BJ (cell line): ENCODE measurements at places on chromosomes 7 and 10.

DNA sequence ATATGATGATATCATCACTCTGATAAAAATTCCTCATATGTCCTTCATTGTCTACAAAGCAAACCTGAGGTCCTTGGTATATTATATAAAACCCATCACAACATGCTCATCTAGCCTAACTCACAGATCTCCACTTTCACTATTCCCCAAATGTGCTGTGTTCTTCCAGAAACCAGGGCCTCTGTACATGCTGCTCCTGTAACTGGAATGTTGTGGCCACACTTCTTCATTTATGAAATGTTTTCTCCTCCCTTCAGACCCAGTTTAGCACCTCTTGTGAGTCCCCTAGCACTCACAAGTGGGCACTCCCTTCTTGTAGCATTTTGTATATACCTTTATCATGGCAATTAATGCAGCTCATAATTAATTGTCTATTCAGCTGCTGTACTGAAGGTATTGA is 61.9 kb downstream of the AASS start:
- DNase-seq, result no peak

DNA sequence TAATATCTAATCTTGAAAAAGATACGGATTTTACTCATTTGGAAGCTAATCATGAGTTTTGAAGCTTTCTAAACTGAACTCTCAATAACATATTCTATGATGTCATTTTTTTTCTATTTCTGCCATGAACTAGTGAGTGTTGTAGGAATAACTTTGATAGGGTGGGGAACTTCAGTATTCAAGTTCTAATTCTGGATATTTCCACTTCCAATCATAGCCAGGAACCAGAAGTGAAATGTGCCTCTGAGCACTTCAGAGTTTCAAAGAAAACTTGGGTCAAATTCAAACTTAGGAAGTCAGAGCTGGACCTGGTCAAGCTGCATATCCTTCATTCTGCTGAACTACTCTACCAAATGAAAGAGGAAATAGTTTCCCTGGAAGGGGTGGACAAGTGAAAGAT is 847 bp downstream of the AGMO start:
- DNase-seq, result no peak

DNA sequence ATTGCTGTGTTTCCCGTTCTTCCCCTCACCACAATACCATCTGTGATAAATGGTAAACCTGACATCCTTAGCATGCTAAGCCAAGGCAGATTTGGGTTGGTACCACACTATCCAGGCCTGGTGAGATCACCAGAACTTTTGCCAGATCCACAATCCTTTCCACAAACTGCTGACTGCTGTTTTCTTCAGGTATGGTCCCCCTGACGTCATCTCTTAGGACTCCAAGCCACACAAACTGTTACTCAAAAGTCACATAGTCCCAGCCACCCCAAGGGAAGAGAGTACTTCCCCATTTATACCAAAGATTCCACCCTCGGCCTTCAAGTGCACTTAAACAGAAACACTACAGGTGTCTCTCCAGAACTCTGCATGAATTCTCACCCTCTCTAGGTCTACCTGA is 34.8 kb downstream of the SLC25A13 start:
- no peak for DNase-seq

GRCh38 chr10:132443605-132443982 is 46.6 kb downstream of the PWWP2B start:
- no peak for DNase-seq

GRCh38 chr10:21626457-21627161 is 92.6 kb downstream of the MLLT10 start:
- no peak for DNase-seq

- no peak for DNase-seq
Measured at GRCh38 chr10:2953495-2953894, 113.9 kb upstream of the PFKP start.

DNA sequence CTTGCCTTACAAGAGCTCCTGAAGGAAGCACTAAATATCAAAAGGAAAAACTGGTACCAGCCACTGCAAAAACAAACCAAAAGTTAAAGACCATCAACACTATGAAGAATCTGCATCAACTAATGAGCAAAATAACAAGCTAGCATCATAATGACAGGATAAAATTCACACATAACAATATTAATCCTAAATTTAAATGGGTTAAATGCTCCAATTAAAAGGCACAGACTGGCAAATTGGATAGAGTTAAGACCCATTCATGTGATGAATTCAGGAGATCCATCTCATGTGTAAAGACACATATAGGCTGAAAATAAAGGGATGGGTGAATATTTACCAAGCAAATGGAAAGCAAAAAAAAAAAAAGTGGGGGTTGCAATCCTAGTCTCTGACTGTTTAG is 29.6 kb downstream of the COG5 start:
- no peak for DNase-seq

DNA sequence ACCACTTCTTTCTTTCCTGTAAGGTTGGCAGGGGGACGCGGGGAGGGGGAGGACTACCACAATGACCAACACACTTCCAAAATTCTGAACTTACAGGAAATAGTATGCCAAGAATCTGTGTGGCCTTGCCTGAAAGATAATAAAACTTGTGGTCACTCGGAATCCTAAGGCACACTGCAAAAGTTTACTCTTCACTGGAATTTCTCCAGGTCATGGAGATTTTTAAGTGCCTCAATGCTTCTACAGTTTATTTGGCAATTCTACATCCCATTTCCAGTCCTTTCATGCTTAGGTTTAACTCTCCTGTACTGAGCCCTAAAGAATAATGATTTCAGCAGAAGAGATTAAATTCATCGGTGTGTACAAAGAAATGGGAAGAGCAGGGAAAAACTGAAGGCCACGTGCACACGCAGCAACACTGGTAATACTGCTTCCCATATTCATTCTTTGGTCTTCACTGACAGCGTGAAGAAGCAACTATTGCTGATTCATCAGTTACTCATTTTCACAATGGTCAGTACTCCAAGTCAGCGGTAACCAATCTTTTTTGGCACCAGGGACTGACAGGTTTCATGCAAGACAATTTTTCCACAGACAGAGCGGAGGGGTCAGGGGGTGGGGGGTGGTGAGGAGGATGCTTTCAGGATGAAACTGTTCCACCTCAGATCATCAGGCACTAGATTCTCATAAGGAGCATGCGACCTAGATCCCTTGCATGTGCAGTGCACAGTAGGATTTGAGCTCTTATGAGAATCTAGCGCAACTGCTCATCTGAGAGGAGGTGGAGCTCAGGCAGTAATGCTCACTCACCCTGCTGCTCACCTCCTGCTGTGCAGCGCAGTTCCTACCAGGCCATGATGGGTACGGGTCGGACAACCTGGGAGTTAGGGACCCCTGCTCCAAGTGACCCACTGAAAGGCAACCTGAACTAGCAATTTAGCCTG is 9.8 kb downstream of the LARP4B start:
- DNase-seq, result peak; percentile 37

DNA sequence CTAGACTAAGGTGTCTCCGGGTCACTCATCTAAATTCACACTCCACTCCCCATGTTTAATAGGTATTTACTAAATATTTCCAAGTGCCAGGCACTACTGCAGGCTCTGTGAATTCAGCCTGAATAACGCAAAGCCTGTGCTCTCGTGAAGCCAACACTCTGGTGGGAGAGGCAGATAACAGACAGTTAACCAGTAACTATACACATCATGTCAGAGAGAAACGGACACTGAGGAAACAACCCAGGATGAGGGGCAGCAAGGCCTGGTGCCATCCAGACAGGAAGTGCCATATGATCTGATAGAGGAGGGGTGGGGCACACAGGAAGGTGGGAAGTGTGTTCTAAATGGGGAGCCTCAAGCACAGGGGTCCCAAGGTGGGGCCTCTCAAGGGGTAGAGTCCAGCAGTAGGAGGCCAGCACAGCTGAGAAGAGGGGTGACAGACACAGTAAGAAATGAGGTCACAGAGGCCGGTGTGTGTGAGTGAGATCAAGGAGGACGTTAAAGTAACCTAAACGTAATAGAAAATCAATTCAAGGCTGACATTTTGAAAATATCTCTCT is 85.3 kb downstream of the LARP4B start:
- no peak for DNase-seq

DNA sequence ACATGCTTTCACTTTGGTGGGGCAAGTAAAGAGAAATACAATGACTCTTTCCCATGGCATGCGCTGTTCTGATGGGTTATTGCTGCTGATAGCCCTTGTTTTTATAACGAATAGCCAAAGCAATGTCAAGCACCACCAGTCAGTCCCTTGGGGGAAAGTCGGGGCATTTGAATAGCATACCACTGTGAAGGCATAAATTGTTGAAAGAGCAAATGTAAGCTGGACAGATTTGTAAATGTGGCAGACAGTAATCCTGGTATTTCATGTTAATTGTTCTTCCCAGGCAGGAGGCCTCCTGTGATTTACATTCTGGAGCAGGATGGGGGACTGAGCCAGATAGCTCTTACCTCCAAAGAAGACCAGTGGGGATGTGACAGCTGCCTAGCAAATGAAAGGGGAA is 293.3 kb downstream of the ADRA2A start:
- no peak for DNase-seq

DNA sequence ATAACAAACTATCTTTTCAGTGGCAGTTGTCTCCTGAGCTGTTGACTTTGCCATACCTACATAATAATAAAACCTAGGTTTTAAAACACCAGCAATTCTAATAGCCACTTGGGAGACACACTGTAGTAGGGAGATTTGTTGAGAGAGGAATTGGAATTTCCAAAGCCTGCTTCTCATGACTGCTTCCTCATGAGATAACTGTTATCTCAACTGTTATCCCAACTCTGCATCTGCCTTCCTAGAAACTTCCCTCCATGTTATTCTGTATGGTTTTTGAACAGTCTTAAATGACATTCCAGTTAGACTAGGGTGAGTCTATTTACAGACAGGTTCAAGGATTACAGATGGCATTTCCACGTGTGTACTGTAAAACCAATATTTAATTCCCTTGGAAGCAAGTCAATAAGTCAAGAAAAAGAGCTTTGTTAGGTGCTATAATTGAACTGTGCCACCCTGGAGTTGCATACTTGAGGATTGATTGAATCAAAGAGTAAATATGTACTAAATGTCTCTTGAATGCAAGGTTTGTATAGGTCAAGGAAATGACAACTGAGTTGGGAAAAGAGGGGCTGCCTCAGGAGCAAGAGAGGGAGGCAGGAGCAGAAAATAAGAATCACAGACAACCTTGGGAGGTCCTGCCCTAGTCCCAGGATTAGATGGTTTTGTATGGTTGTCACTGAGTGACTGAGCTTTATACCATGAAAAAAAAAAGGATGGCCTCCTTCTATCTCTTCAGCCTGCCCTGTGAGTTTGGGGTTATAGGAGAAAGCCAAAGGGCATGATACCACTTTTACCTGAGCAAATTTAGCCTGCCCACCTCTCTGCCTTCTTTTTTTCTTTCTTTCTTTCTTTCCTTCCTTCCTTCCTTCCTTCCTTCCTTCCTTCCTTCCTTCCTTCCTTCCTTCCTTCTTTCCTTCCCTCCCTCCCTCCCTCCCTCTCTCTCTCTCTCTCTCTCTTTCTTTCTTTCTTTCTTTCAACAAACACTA is 9.9 kb upstream of the TM9SF3 start:
- no peak for DNase-seq
